ENCODE measurements at places on chromosomes 3 and 15.

GRCh38 chr3:8492744-8493511 lies 8.7 kb upstream of the LMCD1 start:
- DNase-seq = no peak

DNA sequence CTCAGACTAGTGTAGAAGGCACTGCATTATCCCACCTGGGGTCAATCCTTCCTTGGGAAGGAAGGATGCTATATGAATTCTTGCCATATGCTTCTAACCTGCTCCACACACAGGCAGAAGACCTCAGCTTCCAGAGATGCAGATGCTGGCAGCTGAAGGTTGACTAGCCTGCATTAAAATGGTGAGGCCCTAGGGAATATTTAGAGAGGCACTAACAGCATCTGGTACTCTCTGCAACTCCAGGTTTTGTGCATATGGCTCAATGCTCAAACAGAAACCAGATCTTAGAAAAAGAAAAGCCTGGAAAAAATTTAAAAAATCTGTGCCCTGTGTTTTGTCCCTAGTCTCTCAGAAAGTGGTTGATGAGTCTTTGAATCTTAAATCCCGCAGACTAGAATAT lies 56.0 kb upstream of the MYRIP start:
- no peak for DNase-seq

GRCh38 chr15:89767411-89767915 lies 8.7 kb upstream of the MESP2 start:
- DNase-seq = no peak

DNA sequence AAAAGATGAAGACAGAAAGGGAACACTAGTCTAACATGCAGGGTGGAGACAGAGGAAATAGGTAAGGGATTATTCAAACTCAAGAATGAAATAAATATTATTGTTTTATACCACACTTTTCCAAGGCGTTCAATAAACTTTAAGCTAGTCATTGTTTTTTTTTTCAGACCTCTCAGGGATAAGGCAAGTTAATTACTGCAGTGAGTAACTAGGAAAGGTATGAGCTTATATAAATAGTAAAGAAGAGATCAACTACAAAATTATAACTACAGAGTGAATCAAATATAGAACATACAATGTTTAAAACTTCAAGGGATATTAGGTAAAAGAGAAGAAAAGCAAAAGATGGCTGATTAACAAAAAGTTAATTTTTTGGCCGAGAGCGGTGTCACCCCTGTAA lies 31.5 kb upstream of the XXYLT1 start:
- DNase-seq = no peak

GRCh38 chr3:23810343-23811184 lies 4.8 kb downstream of the UBE2E1 start:
- DNase-seq = peak; percentile 26

- no peak for DNase-seq
These were observed 12.7 kb downstream of the SEMA3G start for GRCh38 chr3:52432225-52432624.

GRCh38 chr3:150292891-150293290 lies 115.2 kb upstream of the TSC22D2 start:
- no peak for DNase-seq

- peak; percentile 10 for DNase-seq
These were observed 83.8 kb upstream of the PPIB start for GRCh38 chr15:64246364-64247189.

- peak; percentile 15 for DNase-seq
These were observed 65.6 kb downstream of the WDR72 start for GRCh38 chr15:53693729-53694475.

- DNase-seq = no peak
These were observed 13.3 kb downstream of the RHCG start for GRCh38 chr15:89483079-89483478.

Data from NCI-H1105 treated with DMSO at 0.1 percent for 48 hours (cell line).